ENCODE measurements at places on chromosomes 5 and 9. TPM values are rescaled to one million over a fixed set of nuclear protein-coding genes. Genes with fewer than 3 reads are reported as not detected.

- DNase-seq: peak; percentile 65
Observed at GRCh38 chr9:16640649-16641048, 229.8 kb downstream of the BNC2 start.

DNA sequence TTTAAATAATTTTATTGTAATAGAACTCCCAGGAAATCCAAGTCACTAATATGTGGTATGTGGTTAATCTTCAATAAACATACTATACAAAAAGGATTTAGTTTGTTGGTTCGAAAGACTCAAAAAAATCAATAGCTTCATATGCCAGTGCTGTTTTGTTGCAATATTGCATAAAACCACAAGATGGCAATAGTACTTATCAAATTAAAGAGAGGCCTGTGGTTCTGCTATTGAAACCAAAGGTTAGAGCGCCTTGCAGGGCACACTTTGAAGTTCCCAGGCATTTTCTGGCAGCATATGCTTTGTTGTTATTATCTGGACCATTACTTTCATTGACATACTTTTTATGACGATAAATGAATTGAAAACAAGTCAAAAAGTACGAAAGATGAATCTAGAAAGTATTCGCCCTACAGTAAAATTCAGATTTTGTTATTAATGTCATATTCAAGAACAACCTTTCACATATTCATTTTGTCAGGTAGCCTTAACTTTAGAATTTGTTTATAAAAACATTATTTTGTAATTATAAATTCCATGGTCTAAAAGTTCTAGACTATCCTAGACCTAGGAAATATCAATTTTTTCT is 316.3 kb downstream of the MCTP1 start:
- DNase-seq: no peak

DNA sequence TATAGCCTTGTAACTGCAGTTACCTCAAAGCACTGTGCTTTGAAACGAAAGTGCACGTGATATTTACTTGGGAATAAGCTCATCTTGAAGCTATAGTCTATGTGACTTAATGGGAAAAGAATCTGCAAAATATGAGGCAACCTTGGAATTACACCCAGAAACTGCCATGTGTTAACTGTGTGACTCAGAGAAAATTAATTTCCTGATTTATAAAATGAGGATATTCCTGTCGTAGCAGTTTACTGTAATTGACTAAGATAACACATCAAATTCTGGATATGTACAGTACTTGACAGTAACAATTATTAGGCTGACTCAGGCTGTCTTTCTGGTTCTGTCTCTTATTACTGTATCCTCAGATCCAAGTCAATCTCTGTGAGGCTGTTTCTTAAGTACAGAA is 1079.9 kb upstream of the ACO1 start:
- no peak for DNase-seq

DNA sequence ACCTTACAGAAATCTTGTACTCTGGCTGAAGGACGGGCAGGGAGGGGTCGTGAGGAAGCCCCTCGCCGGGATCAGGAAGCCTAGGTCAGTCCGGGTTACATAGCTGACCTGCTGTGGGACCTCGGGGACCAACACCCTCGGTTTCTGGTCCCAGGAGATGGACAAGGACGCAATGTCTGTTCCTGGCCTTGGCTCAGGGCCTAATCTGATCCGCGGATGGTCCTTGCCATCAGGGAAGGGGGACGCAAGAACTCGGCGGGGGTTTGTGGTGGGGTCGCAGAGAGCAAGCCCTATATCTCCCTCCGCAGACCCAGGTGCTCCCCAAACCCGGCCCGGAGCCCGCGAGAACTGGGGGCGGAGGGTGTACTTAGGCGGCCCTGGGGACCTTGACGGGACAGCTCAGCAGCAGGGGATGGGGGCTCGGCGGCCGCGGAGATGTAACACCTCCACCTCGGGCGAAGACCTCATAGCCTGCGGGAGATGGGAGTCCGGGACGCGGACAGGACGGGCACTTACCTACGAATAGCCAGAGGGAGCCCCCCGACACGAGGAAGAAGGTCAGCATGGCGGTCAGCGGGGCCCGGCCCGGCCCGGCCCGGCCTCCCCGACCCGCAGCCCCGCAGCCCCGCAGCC is 353 bp downstream of the ACSL6 start:
- no peak for DNase-seq

GRCh38 chr5:68339921-68340321 is 124.4 kb downstream of the PIK3R1 start:
- DNase-seq: no peak

DNA sequence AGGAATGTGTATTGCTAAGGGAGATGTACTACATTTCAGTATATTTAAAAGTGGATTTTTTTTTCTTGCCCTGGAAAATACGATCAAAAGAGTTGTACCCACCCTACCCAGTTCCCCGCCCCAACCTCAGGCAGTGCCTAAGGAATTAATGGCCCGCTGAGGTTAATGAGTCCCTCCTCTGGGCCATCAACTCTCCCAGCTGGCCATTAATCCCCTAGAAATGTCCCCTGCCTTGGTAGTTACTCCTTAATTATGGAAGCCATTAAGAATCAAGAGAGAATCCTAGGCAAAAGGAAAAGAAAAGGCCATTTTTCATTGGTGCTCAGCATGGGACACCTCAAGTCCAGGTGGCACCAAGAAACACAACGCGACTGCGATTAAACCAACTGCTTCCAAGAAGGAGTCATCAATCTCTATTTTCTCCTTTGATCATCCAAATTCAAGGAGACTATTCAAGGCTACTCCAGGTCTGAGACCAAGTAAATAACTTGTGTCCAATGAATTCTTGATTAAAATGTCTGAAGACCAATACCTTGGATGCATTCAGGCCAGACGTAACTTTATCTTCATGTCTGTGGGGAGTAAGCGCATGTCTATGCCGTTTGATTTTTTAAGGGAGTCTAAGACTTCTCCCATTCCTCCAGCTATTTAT is 1962.2 kb upstream of the WWC1 start:
- no peak for DNase-seq

GRCh38 chr9:34520505-34521385 is 2.0 kb downstream of the ENHO start:
- DNase-seq: no peak

GRCh38 chr9:112310826-112311225 is 22.6 kb downstream of the PTBP3 start:
- no peak for DNase-seq

- no peak for DNase-seq
Observed at GRCh38 chr5:99272576-99272975, 343.8 kb upstream of the CHD1 start.

DNA sequence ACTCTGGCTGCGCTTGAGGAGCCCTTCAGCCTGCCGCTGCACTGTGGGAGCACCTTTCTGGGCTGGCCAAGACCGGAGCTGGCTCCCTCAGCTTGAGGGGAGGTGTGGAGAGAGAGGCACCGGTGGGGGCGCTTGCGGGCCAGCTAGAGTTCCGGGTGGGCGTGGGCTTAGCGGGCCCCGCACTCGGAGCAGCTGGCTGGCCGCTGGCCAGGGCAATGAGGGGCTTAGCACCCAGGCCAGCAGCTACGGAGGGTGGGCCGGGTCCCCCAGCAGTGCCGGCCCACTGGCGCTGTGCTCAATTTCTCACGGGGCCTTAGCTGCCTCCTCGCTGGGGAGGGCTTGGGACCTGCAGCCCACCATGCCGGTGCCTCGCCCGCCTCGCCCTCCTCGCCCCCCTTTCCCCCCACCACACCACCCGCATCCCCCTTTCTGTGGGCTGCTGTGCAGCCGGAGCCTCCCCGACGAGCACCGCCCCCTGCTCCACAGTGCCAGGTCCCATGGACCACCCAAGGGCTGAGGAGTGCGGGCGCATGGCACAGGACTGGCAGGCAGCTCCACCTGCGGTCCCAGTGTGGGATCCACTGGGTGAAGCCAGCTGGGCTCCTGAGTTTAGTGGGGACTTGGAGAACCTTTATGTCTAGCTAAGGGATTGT is 954.5 kb downstream of the DTWD2 start:
- no peak for DNase-seq

- peak; percentile 77 for DNase-seq
Observed at GRCh38 chr9:134190232-134191121, 26.1 kb upstream of the RNU6ATAC start.

- DNase-seq: no peak
Observed at GRCh38 chr5:128378196-128378595, 159.8 kb downstream of the FBN2 start.

DNA sequence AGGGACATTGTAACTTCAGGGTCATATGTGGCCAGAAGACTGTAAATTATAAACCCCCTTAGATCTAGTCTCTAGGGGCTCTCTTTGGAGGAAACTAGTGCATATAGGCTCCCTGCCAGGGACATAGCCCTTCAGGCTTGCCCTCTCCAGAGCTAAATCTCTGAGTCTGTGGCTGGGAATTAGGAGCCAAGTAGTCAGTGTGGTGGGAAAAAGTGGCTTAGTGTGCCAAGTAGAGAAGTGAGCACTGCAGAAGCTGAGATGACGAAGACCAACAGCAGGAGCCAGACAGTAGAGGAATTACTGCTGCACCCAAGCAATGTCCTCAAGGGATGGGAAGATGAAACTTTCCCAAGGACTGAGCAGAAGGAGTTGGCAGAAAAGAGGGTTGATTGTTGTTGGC is 71.2 kb downstream of the CWC27 start:
- DNase-seq: no peak

The RECK gene
- 3.2 TPM for total RNA-seq

All from psoas muscle (tissue), 8 donors.